Right lung (tissue), 10 donors: ENCODE measurements at places on chromosomes 16 and 17. TPM values are rescaled to one million over a fixed set of nuclear protein-coding genes. Genes with fewer than 3 reads are reported as not detected.

GRCh38 chr17:6753006-6753445 is 2.8 kb upstream of the XAF1 start:
- peak; percentile 54 for DNase-seq

Gene FGF11
- 1.6 TPM for polyA plus RNA-seq

Gene CES1
- 129 TPM for polyA plus RNA-seq

Gene FAAP100
- polyA plus RNA-seq, result 37.6 TPM

GRCh38 chr16:13108126-13108525 is 206.7 kb downstream of the SHISA9 start:
- no peak for DNase-seq

Gene DNAI2
- polyA plus RNA-seq, result 5.3 TPM

GRCh38 chr16:81489547-81490267 is 45.1 kb downstream of the CMIP start:
- no peak for DNase-seq

Gene MSLN
- polyA plus RNA-seq, result 28.0 TPM

DNA sequence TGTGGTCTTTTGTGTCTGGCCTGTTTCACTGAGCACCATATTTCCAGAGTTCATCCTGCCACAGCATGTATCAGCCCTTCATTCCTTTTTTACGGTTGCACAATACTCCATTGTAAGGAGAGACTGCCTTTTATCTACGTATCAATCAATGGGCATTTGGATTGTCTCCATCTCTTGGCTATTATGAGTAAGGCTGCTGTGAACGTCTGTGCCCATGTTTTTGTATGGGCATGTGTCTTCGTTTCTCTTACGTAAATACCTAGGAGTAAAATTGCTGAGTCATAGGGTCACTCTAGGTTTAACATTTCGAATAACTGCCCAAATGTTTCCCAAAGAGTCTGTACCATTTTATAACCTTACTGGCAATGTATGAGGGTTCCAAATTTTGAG is 202.8 kb upstream of the FOXF1 start:
- no peak for DNase-seq

GRCh38 chr17:29930409-29931010 is 482 bp upstream of the SSH2 start:
- no peak for DNase-seq

Gene MT1A
- polyA plus RNA-seq, result not detected

DNA sequence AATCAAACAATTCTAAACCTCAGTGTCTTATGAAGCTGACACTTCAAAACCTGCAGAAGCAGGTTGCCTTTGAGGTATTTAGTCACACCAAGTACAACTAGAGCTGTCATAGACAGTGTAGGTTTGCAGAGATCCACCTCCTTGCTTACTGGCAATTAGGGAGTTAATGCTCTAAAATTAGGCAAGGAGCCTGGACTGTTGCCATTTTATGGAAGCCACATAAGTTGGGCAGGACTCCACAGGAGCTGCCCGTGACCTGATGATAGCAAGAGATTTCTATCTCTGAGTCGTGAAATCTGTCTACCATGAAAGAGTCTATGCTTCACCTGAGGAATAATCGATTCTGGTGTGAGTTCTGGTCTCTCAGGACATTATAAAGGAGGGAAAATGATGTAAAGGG is 8.9 kb downstream of the EME1 start:
- no peak for DNase-seq

Gene SLC12A3
- 0.05 TPM for polyA plus RNA-seq

DNA sequence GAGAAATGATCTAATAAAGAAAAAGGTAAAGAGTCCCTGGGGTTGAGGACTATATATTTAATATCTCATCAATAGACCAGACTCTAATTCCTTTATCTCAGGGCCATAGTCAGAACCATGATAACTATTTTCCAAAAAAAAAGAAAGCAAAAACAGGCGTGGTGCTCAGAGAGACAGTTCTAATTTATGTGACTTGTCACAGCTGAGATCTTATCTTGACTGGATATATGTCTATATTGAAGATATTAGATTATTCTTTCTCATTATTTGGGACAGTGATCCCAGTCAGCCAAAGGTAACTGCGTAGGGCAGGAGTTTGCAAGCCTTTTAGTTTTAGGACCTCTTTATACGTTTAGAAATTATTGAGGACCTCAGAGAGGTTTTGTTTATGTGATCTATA is 52.4 kb downstream of the ITFG1 start:
- DNase-seq, result no peak

Gene FAM20A
- 6.0 TPM for polyA plus RNA-seq

DNA sequence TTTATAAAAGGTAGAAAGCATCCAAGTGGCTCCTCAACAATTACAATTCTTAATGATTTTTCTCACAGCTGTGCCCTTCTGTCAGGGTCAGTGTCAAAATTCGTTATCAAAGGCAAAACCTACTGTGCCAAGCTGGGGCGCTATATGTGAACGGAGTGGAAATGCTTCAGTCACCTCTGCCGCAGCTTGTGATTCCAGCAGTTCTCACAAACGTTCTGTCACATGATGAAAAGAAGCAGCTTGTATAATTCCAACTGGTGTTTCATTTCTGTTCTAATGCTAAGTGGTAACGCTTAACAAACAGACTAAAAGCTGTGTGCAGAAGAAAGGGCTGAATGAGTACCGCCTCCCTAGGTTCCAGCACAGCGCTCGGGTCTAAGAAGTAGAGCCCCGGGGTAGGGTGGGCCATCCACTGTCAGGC is 14.2 kb downstream of the PLD6 start:
- no peak for DNase-seq

GRCh38 chr16:71808593-71809459 is at the start of gene AP1G1:
Gene AP1G1, minus strand, starts transcription at chr16:71808834. Its CDS starts 19,355 bp downstream, at chr16:71789479.
- DNase-seq, result peak; percentile 98

Gene CD300E
- 0.44 TPM for polyA plus RNA-seq

GRCh38 chr17:8062807-8063483 is 24.1 kb downstream of the ALOX15B start:
- DNase-seq, result no peak

Gene CACNG1
- 0.39 TPM for polyA plus RNA-seq

- no peak for DNase-seq
These were observed 1.6 kb downstream of the BORCS6 start for GRCh38 chr17:8188263-8188839.

DNA sequence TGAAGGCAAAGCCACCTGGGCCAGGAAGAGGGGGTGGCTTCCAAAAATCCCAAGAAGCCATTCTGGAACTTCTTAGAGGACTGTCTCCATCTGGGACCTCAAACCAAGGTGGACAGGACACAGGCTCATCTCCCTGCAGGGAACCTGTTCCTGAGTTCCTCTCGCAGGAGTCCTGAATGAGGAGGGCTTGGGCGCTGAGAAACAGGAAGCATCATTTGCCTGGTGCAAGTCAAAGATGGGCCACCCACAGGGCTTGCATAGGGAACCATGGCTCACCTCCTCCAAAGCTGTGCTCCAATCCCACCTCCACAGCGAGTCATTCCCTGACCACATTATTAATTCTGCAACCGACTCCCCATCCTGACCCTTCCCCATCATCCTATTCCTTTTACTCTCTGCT is 55.0 kb upstream of the RPL38 start:
- no peak for DNase-seq

- DNase-seq, result no peak
These were observed 8.9 kb downstream of the CTRL start for GRCh38 chr16:67922740-67923139.

Gene TNP2
- polyA plus RNA-seq, result not detected

DNA sequence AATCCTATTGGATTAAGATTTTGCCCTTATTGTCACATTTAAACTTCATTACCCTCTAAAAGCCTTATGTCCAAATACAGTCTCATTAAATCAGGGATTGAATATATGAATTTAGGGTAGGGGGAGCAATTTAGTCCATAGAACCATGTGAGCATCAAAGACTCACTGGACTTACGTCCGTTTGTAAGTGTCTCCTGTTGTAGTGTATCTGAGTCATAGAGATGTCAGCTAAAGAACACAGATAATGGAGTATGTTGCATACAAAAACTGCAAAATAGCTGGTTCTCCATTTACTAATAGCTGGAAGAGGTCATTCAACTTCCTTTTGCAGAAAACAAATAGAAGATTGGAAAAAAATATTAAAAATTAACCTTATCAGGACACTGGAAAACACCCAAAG is 599.1 kb upstream of the SOX9 start:
- no peak for DNase-seq

GRCh38 chr17:48622857-48623256 is 3.3 kb downstream of the HOXB9 start:
- no peak for DNase-seq

DNA sequence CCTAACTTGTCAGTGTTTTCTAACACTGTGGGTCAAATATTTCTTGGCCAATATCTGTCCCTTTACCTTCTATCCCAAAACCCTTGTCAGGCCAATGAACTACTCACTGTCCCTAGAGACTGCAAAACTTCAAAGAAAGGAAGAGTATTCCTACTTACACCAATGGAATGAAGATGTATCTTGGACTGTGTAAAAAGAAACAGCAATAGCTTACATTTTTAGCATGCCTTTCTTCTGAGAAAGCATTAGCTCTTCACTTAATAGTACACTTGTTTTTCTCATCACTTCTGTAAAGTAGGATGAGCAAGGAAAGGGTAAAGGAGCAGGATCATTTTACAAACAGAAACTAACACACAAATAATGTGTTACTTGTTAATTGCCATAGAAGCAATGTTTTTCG is 73.9 kb downstream of the STH start:
- no peak for DNase-seq

DNA sequence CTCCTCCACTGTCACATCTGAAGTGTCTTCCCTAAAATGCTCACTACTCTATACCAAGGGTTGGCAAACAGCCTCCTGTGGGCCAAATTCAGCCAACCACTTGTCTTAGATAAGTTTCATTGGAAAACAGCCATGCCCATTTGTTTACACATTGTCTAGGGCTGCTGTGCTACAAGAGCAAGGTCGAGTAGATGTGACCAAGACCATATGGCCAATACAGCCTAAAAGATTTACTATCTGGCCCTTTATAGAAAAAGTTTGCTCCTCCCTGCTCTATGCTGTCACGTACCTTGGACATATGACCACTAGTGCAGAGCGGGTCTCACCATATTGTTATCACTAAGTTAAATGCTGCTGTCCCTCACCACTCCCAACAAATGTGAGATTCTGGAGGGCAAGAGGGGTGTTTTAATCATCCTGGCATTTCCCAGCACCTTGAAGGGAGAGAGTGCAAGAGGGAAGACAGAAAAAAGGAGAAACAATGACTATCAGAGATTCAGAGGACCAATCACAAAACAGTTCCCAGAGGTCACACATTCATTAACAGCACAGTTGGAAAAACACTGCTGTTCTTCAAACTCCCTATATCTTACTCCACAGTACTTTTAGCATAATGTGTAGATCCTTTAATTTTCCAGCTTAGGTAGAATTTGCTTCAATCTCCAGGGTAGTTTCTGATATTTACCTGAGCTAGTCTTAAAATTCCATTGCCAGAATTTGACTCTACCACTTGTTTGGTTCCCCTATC is 13.2 kb downstream of the LSM12 start:
- no peak for DNase-seq

Gene SLC22A31
- 2.9 TPM for polyA plus RNA-seq

- DNase-seq, result no peak
These were observed 177.9 kb downstream of the SEC14L1 start for GRCh38 chr17:77318491-77319210.

GRCh38 chr16:81576696-81577095 is 132.1 kb downstream of the CMIP start:
- no peak for DNase-seq
